ENCODE measurements at places on chromosomes 3 and 15. TPM values are rescaled to one million over a fixed set of nuclear protein-coding genes. Genes with fewer than 3 reads are reported as not detected.

GPR62 gene
- 0.46 TPM for total RNA-seq

CD86 gene
- total RNA-seq: 1.8 TPM

PRR23A gene
- total RNA-seq: not detected

SLC24A5 gene
- total RNA-seq: 0.92 TPM

C2CD4A gene
- total RNA-seq: under 0.01 TPM

GAP43 gene
- total RNA-seq: 418 TPM

AP4E1 gene
- total RNA-seq: 16.8 TPM

PDZRN3 gene
- 35.5 TPM for total RNA-seq

ZPLD1 gene
- 0.46 TPM for total RNA-seq

FANCD2OS gene
- not detected for total RNA-seq

IL20RB gene
- 0.92 TPM for total RNA-seq

IL17RE gene
- total RNA-seq: 1.4 TPM

GOLGA8T gene
- total RNA-seq: 0.69 TPM

CLDN18 gene
- total RNA-seq: not detected

ANKUB1 gene
- 4.2 TPM for total RNA-seq

KLHL40 gene
- total RNA-seq: 0.23 TPM

FEZF2 gene
- total RNA-seq: 1.6 TPM

ZIC1 gene
- 136 TPM for total RNA-seq

NEK10 gene
- total RNA-seq: 58.8 TPM

TGM4 gene
- total RNA-seq: not detected

SPESP1 gene
- total RNA-seq: 4.8 TPM

WDR5B gene
- 6.0 TPM for total RNA-seq
